ENCODE measurements at places on chromosomes 5 and 9.

DNA sequence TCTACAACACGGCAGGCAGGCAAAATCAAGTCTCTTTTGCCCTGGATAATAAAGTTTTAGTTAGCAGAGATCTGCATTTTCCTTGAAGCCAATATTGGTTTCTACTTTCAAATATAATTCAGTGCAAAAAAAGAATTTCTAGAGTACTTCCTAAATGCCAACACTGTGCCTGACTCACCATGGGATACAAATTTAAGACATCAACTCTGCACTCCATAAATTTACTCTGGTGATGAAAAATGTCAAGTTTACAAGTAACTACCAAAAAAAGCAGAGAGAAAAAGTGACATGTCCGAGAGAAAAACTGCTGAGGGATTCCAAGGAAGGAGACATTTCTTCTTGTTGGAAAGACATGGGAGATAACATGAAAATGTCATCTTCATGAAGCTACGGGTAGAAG lies 119.7 kb downstream of the RAPGEF6 start:
- DNase-seq: no peak

DNA sequence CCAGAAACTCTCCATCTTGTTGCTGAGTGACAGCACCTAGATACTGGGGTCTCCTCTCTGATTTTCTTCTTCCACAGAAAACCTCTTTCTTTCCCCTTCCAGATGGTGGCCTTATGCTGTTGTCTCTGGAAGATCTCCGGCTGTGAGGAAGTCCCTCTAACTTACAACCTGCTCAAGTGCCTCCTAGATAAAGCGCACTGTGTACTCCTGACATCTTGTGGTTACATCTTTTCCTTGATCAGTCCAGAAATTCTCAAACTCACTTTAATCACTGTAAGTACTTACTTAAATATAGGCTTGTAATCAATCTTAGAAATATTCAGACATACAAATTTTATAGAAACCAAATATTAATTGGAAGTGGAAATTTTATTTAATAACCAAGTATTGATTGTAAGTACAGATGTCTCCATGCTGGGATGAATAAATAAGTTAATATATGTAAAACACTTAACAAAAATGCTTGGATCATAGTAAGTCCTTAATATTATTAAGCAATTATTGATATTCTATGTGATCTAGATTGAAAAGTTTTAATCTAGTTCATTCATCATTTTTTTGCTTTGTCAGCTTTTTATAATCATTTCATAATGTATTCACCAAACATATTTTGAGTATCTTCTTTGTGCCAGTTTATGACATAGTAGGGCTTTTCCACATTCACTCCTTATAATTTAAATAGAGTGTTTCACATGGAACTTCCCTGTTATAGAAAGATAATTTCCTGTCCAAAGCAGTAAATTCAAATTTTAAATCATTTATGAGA lies 1381.4 kb upstream of the CDH6 start:
- no peak for DNase-seq

- DNase-seq: no peak
These were observed 5.2 kb downstream of the ANKDD1B start for GRCh38 chr5:75616371-75616881.

DNA sequence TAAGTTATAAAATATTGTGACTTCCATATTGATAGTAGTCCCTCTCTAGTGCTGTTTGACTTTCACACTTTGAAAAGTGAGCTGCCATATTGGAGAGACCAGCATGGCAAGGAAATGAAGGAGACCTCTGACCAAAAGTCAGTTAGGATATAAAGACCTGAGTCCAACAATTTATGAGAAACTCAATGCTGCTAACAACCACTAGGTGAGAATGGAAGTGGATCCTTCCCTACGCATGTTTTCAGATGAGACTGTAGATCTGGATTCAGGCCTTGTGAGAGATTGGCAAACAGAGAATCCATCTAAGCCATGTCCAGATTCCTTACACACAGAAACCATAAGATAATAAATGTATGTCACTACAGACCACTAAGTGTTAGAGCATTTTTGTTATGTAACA lies 81.6 kb downstream of the CTNND2 start:
- DNase-seq: peak; percentile 15
